ENCODE measurements at places on chromosomes 5 and 9.

- DNase-seq: no peak
Measured at GRCh38 chr5:150672237-150672883, 11.3 kb downstream of the MYOZ3 start.

- no peak for DNase-seq
Measured at GRCh38 chr9:133725886-133726285, 12.3 kb downstream of the SARDH start.

DNA sequence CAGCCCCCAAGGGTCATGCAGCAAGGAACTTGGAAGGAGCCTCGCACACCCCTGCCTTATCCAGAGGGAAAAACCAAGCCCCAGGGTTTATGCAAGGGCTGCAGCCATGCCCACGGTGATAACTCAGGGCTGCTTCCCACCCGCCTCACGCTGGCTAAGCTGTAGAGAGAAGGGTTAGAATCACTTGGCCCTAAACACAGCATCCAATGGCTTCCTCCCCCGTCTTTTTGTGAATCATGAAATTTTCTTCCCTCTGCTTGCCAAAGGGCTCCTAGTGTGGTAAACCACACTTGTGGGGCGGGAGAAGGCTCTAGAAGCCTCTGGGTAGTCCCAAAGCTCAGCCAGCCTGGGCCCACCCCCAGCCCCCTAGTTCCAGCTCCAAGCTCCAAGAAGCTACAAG, 55.9 kb upstream of the ORM1 start:
- no peak for DNase-seq

GRCh38 chr5:88889189-88890069, 6.4 kb upstream of the MEF2C start:
- peak; percentile 6 for DNase-seq

- no peak for DNase-seq
Measured at GRCh38 chr5:36590513-36591286, 15.7 kb upstream of the SLC1A3 start.

DNA sequence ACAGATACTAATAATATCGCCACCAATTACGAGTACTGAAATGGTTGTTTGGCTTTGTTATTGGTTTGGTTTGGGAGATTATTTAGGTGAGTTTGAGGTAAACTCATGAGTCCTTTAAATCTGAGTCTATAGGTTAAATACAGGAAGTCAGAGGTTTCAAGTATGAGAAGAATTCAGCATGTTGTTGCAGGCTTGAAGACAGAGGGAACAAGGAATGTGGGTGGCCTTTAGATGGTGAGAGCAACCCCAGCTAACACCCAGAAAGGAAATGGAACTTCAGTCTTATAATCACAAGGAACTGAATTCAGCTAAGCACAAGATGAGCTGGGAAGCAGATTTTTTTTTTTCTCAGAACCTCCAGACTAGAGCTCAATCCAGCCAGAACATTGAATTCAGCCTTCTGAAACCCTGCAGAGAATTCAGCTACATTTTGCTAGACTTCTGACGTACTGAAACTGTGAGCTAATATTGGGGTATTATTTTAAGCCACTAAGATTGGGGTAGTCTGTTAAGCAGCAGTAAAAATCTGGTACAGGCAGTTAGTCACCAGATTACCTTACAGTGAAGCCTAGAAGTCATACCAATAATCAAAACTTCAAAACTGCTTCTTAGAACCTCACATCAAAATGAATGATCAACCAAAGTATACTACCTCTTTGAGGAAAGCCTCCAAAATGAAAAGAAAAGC, 216.0 kb upstream of the PUM3 start:
- no peak for DNase-seq

GRCh38 chr9:93185266-93186214, 1.6 kb downstream of the WNK2 start:
- DNase-seq: no peak

- peak; percentile 19 for DNase-seq
Measured at GRCh38 chr5:154364771-154365170, 81.0 kb upstream of the SAP30L start.

DNA sequence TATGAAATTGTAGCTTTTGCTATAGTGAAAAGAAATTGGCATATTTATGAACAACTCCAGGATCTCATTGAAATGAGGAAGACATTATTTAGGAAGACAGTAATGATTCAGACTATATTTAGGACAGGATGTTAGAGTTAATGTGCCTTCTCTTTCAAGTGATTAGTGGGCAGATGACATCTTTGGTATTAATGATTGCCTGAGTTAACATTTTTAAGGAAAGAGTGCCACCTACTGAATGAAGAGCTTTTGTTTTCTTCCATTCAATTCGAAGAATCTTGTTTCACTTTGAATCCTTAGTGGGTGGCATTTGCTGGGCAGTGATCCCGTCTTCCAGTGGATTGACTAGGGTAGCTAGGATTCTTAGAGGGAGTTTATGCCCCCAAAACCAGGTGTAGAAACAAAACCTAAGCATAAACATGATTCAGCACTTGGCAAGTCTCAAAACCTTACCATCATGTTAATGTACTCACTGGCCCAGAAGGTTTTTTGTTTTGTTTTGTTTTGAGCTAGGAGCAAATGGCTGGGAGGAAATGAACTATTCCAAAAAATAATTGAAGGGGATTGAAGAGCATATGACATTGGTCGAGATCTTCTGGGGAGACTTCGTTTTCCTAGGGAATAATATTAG, 23.2 kb downstream of the MAP3K1 start:
- DNase-seq: peak; percentile 53
